Stimulated activated CD4-positive, alpha-beta T cell treated with anti-CD3 and anti-CD28 coated beads, TNF-alpha, amount 100 ng/mL, for 1 hour (primary cell): ENCODE measurements at places on chromosomes 12 and 14.

DNA sequence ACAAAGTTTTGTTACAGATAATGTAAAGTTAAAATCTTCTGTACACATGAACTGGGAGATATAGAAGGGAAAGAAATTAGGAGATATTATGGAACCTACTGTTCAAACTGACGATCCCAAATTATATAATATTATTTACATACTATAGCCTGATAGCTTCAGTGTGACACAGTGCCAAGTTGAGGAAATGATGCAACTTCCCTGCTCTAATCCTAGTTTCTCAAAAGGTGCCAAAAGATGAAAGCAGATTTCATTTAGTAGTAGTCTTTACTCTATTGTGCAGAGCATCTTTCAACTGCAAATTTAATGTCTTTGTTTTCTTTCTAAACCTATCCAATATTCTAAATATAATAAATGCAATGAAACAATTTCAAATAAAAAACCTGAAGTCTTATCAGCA lies 46.9 kb downstream of the COCH start:
- DNase-seq = no peak

DNA sequence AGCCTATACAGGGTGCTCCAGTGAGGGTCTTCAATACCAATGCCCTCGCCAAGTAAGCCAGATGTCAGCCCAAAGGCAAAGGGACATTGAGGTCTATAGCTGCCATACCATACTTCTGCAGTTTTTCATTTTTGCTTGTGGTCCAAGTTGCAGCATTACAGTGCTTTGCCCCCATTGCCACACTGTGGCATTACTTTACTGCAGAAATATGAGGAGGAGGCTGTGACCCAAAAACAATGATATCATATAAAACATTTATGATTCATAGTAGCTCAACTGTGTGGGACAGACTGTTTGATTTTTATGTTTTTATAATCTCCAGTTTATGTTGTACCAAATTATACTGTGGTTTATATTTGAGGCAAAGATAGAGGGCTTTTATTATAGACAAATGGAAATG lies 64.1 kb downstream of the KIAA0586 start:
- DNase-seq = no peak

- no peak for DNase-seq
Measured at GRCh38 chr12:65614259-65614889, 209.9 kb upstream of the HMGA2 start.

GRCh38 chr14:95511687-95512086 lies 4.8 kb downstream of the SYNE3 start:
- no peak for DNase-seq

DNA sequence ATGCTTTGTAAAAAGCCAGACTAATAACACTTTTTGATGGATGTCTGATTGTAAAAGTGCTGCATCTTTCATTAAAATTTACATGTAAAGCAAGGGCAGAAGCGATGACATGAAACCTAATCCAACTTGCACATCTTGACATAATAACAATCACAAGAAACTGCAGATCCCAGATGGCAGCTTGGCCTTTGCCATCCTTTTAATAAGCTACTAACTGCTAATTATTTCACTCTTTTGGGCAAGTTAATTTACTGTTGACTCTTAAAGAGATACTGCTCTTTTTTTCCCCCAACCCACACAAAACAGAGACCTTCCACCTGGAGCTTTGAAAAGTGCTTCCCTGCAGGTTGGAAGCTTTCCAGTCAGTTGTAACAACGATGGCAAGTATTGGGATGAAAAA lies 137.5 kb downstream of the NRXN3 start:
- DNase-seq = no peak

DNA sequence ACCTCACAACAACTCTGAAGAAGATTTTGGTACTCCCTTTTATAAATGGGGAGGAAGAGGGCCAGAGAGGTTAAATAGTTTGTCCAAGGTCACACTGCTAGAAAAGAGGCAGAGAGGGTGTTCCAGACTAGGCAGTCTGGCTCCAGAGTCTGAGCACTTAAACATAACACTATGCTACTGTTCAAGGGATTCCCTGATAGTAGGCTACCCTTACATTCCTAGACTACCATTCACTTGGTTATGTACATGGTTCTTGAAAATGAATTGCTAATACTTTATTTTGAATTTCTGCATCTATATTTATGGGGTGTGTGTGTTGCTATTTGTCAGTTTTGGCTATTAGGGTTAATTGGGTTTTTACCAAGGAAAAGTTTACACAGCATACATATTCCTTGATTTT lies 7.2 kb downstream of the GNS start:
- DNase-seq = no peak

DNA sequence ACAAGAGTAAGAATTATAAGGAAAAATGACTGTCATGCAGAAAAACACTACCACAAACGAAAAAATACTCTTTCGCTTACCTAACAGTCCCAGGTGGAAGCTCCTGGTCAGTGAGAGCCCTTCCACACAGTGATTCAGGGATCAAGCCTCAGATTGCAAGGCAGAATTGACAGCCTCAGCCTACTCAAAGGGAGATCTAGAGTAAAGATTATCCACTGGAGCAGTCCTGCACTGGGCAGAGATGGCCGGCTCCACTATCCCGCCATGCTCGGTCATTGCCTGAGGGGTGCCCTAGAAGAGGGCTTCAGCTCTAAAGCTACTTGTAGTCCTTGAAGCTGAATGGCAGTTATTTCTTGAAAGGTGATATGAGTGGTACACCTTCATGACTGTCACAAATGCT lies 174.7 kb downstream of the TTC8 start:
- DNase-seq = no peak

DNA sequence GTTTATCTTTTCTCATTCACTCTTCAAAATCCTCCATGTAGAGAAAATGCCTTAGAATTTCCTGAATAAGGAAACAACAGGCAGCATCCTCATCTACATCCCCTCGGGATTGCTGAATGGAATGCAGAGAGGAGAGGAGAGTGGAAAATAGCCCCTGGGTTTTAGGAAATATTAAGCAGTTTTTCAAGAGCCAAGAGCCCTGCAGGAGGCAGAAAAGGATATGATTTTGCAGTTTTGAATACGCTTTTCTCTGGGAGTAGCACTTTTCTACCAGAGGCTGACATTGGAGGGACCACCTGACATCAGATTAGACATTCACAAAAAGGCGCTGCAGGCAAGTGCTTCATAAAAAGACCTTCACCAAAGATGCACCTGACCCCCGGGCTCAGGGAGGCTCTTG lies 362.2 kb upstream of the SFSWAP start:
- DNase-seq = no peak

DNA sequence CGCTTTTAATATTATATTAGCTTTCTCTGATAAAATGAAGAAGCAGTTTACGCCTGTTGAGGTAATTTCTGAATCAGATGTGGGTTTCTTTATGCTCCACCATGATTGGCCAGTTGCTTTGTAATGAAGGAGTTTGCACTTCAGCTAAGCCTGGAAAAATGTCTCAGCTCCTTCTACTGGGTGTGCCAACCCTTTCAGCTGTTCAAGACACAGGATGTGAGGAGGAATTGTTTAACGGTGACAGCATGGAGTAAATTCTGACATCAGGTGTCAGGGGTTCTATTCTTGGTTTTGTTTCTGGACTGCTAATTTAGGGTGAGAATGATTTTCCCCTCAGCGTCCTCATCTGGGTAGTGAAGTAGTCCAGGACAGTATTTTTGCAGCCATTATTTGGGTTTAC lies 43.5 kb downstream of the FLRT2 start:
- no peak for DNase-seq

- no peak for DNase-seq
Measured at GRCh38 chr14:104431929-104432541, 147.5 kb upstream of the C14orf180 start.

GRCh38 chr12:57099047-57099714 lies 10.3 kb downstream of the NAB2 start:
- DNase-seq = no peak

- DNase-seq = no peak
Measured at GRCh38 chr14:74141703-74142102, 56.9 kb downstream of the LIN52 start.

GRCh38 chr12:52311285-52311648 lies 9.9 kb downstream of the KRT83 start:
- DNase-seq = no peak

GRCh38 chr12:108169708-108170107 lies 40.6 kb downstream of the WSCD2 start:
- DNase-seq = no peak

- no peak for DNase-seq
Measured at GRCh38 chr12:18057051-18057450, 32.9 kb downstream of the RERGL start.

GRCh38 chr12:132430838-132431774 lies 58.8 kb upstream of the FBRSL1 start:
- no peak for DNase-seq

GRCh38 chr12:52082669-52082987 lies 3.1 kb downstream of the SMIM41 start:
- no peak for DNase-seq

DNA sequence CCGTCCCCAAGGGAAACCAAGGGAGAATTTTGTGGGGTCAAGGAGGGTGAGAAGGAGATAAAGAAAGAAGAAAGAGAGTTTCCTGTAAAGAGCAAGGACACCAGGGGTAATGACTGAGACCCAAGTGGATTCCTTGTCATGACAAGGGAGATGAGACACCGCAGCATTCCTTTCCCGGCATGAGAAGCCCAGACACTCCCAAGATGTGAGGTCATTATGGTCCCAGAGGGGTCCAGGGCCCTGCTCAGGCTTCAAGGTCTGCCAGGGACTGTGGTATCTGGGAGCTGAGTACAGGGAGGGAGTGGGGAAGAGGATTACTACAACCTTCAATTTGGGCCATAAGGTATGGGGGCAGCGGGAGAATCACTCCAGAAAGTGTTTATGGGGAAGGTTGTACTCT lies 58.1 kb downstream of the SPTB start:
- no peak for DNase-seq
